ENCODE measurements at places on chromosomes 2 and 18.

DNA sequence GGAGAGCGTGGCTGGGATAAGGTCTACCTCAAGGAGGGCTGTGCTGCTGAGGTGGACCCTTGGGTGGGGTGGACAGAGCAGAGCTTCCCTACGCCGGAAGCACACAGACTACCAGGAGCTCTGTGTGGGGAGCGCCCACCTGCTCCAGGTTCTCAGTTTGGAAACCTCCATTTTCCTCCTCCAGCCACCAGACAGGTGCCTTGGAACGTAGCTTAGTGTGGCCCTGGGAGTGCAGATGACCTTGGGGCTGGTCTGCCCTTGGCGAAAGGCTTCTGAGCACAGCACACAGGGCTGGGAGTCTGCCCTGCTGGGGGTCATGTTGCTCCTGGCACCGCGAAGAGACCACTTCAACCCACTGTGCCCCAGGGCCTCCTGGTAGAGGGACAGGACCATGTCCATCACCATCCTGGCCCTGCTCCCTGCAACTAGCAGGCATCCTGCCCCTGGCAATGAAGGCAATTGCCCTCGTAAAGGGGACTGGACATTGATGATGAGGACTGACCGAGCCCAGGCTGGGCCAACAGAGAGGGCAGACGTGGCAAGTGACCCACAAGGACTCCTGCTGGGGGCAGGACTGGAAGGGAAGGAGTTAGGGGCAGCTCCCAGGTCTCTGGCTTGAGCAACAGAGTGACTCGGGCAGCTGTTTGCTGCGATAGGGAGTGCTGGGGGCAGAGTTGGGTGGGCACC lies 214.7 kb downstream of the CYP26B1 start:
- DNase-seq = peak; percentile 68

DNA sequence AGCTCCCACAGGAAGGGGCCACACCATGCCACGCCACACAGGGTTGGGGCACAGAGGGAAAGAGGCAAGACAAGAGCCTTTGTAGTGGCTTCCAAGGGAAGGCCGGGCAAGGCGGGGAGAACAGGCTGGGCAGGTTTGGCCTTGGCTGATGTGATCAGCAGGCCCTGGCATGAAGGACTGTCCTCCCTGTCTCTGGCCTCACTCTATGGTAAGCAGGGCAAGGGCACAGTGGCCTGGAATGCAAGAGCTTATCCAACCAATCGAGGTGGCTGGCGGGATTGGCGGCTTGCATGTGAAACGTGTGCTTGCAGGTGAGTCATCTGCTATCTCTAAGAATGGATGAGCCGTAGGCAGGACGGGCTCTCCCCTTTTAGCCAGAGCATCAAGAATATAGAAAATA lies 6.4 kb upstream of the ATP9B start:
- DNase-seq = no peak

DNA sequence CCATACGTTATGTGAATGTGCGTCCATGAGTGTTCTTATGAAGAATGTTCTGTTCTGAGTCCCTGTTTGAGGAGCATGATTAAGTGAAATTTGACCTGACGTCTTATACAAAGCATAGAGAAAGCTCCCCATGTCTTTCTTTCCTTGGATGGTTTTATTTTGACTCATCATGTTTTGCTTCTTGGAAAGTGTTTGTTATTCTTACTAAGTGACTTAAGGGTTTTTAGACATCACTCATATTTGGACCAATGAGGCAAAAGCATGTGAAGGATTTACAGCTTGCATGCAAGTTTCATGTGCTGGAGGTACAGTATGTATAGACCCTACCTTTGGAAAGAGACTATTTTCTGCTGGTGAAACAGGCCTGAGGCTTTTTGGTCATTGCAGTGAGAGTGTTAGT lies 33.5 kb upstream of the ZEB2 start:
- no peak for DNase-seq

GRCh38 chr2:238129166-238130010 lies 9.1 kb upstream of the KLHL30 start:
- peak; percentile 59 for DNase-seq

- no peak for DNase-seq
Observed at GRCh38 chr2:45330108-45330507, 281.0 kb downstream of the SRBD1 start.

DNA sequence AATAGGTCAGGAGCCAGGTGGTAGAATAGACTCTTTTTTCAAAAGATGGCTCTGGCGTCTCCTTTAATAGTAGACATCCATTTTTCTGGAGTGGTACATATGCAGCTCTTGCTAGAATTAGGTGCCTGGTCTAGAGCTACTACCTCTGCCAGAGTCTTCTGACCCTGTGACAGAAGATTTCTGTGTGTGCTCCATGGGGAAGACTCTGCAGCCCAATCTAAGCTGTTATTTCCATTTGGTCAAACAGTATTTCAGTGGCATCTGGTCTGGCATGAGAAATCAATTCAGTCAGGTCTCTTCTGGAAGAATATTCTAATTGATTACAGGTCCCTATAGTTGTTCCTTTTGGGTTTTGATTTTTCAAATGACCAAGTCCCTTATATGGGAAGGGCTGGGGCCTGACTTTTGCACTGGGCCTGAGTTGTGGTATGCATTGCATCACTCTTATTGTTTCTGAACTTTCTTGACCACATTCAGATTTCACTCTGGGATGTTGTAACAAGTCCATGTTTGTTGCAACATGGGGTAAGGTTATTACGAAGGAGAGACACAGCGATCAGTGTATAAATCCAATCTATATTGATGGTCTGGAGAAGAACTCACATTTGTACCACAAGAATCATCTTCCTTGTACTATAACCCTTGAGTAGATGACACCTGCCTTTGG lies 12.1 kb downstream of the MXD1 start:
- no peak for DNase-seq
